T-helper 1 cell (primary cell): ENCODE measurements at places on chromosomes 11 and 22.

DNA sequence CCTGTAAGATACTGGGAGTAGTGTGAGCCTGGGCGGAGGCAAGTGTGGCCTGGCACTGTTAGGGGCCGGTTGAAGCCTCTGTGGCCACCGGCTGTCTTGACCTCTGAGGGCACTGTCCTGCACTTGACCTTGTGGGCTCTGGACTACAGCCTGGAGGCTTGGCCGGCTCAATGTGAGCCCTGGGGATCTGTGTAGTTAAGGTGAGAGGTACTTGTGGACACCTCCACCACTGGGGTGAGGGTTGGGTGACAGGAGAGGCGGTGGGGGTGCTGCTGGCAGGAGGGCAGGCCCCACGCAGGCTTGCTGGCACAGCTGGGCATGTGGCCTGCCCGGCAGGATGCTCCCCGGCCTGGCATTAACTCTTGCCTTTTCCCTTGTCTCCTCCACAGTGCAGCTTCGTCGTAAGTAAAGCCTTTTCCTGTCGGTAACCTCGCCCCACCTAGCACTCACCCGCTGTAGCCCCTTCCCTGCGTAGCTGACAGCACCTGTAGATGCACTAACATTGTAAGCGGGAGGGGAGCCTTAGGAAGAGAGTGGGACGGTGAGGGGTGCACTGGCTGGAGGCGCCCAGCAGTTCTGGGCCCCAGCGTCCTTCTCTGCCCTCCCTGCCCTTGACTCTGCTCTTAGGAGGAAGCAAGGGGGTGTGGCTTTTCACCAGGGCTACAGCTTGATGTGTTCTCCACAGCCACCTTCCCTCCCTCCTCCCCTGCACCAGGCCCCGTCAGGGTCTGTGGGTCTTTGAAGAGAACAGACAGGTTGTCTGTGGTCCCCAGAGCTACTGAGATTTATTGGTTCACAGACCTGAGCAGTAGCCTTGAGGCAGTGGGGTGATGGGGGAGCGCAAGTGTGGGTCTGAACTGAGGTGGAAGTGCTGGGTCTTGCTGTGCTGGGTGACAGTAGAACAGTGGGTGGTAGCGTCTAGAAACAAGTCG is 17.6 kb downstream of the INCENP start:
- DNase-seq: no peak

DNA sequence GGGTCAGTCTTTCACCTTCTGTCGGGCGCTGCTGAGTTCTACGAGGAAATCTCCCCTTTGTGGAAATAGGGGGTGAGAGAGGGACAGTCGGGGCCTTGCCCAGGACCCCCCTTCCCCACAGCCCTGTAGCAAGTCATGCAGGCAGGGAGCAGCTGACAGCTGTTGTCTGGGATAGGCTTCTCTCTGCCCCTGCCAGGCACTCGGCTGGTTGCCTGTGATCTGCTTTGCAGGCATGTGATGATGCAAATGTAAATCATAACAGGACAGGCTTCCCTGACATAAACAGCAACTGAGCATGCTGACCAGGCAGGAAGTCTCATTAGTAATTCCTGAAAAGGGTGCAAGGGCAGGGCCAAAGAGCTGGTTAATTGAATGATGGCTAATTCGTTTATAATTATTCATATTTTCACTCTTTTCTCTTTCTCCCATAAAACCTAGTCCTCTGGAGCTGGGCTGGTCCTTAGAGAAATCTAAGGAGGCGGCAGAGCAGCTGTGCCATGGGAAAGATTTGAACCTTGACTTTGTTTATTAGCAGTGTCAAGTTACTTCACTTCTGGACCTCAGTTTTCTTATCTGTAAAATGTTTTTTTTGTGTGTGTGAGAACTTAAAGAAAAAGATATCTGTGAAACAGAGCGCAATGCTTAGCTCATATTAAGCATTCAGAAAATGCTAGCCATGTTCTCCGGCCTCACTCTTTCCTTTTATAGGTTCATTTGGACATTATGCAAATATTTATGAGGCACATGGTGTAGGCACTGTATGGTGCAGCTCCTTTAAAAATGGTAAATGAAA is 129.7 kb downstream of the LDLRAD3 start:
- DNase-seq: no peak

DNA sequence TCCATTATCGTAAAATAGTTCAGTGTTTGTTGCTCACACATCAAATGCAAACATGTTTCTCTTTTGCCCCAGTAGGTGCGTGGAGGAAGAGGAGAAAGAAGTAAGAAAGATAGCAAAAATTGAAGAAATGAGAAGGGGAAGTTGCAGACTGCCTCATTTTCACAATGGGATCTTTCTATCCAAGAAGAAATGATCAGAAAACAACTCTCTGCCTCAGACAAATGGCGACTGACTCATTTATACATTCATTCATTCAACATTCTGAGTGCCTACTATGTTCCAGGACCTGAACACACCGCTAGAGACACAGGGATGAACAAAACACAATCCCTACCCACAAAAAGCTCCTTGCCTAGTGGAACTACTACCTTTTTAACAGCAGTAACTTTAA is 367 bp downstream of the HPS5 start:
- DNase-seq: no peak

GRCh38 chr11:80937842-80938241 is 1497.0 kb upstream of the TENM4 start:
- no peak for DNase-seq

- DNase-seq: no peak
Measured at GRCh38 chr11:47314992-47315391, 37.5 kb downstream of the MYBPC3 start.

DNA sequence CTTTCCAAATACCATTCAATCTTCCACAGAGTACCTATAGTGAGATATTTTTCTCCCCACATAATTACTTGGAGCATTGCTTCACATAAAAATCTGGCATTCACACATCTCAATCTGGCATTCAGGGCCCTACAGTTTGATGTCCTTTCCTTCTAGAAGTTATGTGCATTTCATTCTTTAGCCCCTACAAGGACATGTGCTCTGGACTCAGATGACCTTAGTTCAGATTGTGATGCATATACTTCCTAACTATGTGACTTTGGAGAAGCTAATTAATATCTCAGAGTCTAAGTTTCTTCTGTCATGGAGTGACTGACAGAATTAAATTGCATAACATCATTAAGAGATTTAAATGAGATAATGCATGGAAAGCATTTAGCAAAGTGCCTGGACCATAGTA is 25.9 kb upstream of the PRSS23 start:
- DNase-seq: no peak

GRCh38 chr11:105862736-105863367 is 159.2 kb downstream of the MSANTD4 start:
- DNase-seq: no peak

DNA sequence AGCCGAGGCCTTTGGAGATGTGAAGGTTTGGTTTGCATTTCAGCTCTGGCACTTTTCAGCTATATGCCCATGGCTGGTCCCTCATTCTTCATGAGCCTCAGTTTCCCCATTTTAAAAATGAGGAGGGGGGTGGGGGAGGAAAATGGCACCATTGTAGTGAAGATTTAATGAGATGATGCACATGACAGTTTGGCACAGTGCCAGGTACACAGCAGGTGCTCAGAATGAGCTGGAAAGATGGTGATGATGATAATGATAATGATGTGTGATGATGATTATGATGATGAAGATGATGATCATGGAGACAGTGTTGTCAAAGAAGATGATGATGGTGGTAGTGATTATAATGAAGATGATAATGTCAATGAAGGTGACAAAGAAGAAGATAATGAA is 24.3 kb upstream of the FGF3 start:
- DNase-seq: no peak

DNA sequence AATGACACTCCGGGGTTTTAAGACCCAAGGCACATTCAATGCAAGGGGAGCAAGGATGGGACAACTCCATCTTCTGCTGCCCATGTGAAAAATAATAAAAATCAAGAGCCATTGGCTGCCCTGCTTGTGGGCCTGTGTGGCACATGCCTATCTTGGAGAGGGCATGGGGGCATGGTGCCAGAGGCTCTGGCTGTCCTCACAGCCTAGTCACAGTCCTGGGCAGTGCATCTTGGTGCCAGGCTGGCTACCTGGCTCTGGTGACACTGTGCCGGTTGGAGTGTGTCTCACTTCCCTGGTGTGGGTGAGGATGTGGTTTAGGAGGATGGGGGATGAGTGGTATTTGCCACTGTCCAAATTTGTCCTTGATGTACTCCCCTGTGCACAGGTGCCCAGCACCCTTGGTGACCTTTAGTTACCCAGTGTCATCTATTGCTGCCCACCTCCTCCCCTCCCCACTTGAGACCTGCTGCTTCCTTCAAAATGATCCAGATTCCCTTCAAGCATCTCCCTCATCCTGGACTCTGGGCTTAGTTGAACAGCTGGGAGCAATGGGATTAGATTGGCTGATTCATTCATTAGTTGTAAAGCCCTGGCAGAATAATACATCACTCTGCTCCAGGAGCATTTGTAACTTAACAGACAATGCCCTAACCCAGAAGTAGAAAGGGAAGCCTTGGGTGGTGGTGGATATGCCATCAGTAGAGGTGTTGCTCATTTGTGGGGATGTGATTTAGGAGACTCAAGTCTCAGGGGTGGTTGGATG is 4.6 kb downstream of the TMEM86A start:
- no peak for DNase-seq

DNA sequence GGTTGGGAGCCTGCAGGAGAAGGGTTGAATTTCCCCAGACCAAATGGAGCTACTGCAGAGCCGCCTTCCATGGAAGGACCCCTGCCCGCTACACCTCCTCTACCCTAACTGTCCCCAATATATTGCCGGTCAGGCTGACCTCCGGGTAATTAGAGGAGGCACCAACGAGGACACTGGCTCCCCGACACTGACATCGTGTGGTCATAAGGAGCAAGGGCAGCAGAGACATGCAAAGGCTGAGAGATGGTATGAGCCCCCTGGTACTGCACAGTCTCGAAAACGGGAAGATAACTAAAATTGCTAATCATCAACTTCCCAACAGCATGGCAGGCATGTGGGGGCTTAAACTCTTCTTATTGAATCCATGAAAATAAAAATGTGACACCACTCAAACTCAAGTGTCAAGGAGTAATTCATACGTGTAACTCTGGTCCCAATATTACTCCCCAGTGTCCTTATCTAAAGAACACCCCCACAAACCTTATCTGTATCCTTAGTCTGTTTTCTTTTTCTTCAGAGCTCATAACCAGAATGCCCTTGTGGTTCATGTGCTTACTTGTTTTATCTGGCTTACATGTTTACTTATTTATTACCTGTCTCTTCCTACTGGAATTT is 4.4 kb downstream of the CAVIN3 start:
- no peak for DNase-seq

DNA sequence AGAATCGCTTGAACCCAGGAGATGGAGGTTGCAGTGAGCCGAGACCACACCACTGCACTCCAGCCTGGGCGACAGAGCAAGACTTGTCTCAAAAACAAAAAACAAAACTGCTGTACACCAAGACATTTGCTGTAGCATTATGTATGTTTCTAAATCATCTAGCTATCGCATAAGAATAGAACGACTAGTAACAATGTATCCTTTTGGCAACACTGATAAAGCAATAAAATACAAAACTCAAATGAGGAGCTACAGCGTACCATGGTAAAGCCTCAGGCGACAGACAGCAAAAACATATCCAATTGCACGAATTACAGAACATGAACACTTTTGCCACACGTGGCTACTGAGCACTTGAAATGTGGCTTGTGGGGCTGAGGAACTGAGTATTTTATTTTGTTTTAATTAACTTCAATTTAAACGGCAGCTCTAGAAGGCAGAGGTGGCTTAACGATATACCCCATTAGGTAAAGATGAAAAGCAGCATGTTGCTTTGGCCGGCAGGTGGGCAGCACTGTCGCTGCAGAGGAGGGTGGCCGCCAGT is 2.3 kb downstream of the TUBGCP6 start:
- no peak for DNase-seq

DNA sequence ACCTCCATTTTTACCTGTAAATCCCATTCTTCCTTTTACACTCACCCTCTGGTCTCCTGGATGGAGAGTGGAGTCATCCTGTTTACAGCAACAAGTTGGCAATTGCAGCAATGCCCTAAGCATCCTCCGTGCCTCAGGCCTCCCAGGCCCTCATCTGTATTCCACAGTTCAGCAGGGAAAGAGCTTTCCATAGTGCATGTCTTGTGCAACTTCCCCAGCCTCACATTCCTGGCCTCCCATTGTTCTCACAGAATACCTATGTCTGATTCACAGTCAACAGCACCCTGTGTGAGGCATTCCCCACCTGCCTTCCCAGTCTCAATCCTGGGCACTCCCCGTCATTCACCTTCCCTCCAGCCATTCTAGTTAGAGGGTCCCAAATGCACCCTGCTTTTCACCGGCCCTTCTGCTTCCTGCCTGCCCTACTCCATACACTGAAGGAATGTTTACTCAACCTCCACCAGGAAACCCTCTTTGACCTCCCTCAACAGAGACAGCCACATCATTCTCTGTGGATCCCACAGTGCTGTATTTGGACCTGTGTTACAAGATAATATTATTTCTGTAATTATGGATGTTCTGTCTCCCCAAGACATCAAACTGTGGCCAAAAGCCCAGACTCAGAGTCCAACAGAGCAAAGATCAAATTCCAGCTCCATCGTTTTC is 405.7 kb downstream of the BUD13 start:
- no peak for DNase-seq

- peak; percentile 67 for DNase-seq
Measured at GRCh38 chr11:119728651-119729580, at the start of gene NECTIN1. Gene NECTIN1, minus strand, starts transcription at chr11:119729200. Its CDS starts 647 bp downstream, at chr11:119728553.

DNA sequence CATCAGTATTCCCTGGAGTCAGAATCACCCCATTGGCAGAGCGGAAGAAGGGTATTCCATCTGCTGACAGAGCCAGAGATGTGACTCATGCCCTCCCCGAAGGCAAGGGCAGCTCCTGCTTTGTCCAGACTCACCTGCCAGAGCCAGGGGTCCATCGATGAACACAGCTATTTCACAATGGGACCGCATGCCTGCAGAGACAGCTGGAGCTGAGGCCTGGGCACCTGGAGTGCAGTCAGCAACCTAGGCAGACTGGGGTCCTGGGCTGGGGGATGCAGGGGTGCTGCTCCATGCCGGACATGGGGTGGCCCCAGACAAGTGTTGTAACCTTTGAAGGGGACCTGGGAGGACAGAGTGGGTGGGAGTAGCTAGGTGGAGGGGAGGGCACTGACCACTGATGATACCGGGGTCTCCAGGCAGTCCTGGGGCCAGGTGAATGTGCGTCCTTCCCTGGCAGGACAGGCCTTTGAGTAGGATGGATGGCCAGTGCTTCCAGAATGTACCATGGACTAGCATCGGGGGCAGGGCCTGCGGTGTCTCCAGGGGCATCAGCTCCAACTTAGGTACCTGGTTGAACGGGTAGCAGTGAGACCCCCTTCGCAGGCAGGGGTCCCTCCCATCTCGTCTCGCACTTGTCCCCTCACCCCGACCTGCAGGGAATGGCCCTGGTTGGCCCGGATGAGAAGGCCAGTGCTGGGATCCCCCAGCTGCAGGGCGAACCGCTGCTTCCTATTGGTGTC is 1.7 kb downstream of the TRPT1 start:
- no peak for DNase-seq

GRCh38 chr11:69378303-69379141 is 84.6 kb downstream of the MYEOV start:
- DNase-seq: peak; percentile 6
